ENCODE measurements at places on chromosomes 16 and 17.

GRCh38 chr17:34357398-34357797, 1.1 kb downstream of the CCL13 start:
- no peak for DNase-seq

DNA sequence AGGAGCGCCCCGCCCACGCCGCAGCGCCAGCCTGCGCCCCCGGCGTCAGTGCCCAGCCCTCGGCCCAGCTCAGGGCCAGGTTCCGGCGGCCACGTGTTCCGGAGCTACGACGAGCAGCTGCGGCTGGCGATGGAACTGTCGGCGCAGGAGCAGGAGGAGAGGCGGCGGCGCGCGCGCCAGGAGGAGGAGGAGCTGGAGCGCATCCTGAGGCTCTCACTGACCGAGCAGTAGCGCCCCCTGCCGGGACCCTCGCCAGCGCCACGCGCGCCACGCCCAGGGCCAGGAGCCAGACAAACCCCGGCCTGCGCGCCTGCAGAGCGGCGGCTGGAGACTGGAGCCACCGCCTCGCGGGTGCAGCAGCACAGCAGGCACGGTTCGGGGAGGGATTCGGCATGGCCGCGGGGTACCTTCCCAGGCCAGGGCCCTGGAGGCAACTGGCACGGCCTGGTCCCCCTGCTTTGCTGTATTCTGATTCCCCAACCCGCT, 9.3 kb downstream of the CORO6 start:
- no peak for DNase-seq

DNA sequence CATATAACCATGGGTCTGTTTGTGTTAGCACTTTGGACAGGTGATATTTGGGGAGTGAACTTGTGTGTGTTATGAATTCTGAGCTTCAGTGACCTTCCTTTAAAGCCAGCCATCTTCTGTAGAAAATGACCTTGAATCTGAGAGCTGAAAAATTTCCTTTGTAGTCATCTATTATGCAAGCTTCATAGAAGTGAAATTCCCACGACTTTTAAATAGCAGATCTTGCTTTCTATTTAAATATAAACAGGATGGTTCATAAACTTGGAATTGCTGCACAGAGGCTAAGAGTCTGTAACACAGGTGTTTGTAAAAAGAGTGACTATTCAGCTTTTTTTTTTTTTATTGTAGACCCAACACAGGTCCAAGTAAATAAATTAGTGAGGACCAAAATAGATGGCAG, 85.5 kb downstream of the MARCHF10 start:
- DNase-seq, result no peak

- no peak for DNase-seq
Measured at GRCh38 chr17:44960691-44961090, 7.4 kb downstream of the C1QL1 start.

- DNase-seq, result no peak
Measured at GRCh38 chr17:70261170-70261569, 91.8 kb downstream of the KCNJ2 start.

- no peak for DNase-seq
Measured at GRCh38 chr16:12182212-12182611, 205.7 kb downstream of the SNX29 start.

DNA sequence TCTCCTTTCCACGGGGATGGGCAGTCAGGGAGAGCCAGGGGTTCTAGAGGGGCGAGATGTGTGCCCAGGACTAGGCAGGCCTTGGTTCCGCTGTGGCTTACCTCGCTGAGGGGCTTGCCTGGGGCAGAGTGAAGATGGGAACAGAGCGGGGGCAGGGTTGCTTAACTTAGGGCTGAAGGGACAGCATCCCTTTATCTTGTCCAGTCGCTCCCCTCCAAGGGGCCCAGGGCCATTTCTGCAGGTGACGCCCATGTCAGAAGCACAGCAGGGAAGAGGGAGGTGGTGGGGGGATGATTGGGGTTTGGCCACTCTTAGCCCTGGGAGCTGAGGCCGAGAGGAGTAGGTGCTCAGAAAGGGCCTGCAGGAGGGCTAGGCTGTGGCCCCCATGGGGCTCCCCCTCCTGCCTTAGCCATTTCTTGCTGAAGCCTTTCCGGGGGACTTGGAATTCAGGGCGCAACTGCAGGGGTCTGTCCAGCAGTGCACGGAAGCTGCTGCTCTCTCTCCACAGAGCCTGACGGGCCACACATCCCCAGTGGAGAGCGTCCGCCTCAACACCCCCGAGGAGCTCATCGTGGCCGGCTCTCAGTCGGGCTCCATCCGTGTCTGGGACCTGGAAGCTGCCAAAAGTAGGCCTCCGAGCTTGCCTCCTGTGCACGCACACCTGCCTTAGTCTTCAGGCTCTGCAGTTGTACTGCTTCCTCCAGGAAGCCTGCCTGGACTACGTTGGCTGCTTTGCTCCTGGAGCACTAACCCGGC, 8.5 kb downstream of the KATNB1 start:
- no peak for DNase-seq

GRCh38 chr17:75979705-75980187, 706 bp downstream of the TEN1 start:
- no peak for DNase-seq

DNA sequence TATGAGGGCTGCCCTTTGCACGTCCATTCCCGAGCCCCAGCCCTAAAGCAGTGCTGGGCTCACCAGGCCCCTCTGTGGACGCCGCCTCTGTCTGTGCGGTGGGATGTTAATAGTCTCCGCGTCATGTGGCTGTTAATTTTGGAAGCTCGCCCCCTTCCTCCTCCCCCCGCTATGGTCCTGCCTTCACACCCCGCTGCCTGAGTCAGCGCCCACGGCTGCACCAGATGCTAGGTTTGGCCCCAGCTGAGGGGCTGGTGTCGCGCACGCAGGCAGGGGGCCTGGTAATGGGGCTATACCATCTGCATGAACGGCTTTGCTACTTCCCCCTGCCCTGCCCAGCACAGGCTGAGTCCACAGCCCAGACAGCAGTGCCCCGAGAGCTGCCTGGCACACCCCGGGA, 4.1 kb upstream of the SSTR5 start:
- DNase-seq, result no peak

- DNase-seq, result no peak
Measured at GRCh38 chr17:64532409-64532808, 25.6 kb downstream of the CEP95 start.

- DNase-seq, result no peak
Measured at GRCh38 chr17:47316311-47316710, 7.4 kb upstream of the EFCAB13 start.

DNA sequence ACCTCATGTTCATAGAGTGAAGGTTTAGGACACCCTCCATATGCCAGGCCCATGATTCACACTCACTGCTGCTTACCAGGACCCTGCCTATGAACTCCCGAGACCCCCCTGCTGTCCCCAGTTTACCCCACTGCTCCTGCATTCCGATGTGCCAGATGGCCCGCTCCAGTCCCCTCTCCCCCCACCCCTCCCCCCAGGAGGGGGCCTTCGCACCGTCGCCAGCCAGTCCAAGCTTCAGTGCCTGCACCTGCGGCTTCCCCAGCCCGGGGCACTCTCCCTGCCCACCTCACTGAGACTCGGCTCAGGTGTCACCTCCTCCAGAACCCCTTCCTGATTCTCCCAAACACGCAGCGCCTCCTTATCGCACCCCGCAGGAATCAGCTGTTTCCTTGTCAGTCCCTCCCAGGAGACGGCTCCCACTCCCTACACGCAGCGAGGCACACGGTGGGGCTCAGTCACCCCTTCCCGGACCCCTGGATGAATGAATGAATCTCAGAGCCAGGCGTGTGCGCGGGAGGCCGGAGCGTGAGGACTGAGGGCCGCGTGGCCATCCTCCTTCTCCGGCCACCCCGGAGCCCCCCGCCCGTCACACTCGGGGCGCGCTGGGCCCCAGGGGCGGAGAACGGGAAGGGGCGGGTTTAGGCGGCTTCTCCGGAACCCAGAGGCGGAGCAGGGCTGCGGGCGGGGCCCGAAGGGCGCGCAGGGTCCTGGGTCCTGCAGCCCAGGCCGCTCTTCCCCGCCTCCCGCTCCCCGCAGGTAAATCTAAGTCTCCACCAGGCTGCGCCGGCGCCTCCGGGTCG, 1.6 kb downstream of the MYO1C start:
- DNase-seq, result no peak

GRCh38 chr17:73952480-73953205, 250.8 kb upstream of the RPL38 start:
- no peak for DNase-seq

DNA sequence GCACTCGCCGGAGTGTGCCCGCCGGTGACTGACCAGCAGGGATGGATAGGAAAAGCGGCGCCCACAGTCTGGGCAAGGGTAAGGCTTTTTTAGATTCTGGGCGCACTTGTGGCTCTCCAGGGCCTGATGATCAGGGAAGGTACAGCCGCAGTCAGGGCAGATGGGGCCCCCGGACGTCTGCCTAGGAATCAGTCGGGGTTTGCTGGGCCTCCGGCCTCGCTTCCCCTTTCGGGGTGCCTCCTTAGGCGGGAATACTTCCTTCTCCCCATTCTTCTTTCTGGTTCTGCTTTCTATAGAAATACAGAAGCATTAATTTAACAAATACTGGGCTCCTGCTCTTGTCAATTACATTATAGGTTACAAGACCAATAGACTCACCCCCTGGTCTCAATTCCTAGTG, 5.0 kb downstream of the ZNF689 start:
- no peak for DNase-seq

DNA sequence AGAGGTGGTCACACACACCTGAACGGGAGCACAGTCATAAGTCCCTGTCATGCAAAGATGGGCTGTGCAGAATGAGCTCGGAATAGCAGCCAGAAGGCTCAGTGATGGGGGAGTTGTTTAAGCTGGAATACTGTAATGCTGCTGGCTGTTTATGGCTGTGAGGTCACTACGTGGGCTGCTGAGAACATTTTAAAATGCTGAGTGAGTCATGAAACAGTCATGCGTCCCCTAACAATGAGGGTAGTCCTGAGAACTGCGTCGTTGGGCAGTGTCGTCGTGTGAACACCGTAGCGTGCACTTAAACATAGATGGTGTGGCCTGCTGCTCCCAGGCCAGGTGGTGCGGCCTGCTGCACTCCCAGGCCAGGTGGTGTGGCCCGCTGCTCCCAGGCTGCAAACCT, 39.7 kb downstream of the TBCD start:
- no peak for DNase-seq

DNA sequence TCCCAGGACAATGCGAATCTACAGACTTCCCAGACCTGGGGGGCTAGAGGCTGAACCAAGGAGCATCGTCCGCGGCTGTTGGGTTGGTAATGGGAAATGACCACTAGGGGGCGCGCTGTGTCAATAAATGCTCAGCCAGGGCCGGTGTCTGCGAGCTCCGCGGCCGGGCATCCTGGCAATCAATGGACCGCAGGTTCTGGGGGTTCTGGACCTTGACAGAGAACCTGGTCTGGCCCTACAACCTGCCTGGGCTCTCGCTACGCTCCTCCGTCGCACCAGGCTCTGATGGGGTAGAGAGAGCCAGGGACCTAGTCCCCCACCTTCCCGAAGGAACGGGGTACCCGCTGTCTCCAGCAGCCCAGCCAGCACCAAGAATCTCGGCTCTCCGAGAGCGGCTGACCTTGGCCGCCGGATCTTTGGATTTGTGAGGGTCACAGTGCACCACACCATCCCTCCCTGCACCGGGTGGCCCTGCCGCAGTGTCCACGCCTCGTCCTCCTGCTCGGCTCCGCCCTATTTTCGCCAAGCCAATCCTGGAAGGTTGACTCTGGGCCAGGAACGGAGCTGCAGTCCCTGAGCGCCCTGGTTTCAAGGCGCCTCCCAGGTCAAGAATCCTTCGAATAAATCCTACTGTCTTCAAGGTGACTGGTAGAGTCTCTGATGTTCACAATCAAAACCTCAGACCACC, 20.4 kb upstream of the BEAN1 start:
- peak; percentile 67 for DNase-seq

DNA sequence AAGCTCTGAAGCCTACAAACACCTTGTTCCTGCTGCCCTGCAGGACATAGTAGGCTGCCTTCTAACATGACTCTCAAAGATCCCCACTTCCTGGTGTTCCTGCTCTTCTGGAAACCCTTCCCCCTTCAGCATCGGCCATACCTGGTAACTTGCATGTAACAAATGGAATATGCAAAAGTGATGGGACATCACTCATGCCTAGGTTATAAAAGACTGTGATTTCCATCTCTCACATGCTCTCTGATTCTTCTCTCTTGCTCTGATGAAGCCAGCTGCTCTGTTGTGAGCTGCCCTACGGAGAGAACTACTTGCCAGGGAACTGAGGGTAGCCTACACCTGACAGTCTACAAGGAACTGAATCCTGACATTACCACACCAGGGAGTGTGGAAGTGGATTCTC, 72.9 kb upstream of the IRX6 start:
- DNase-seq, result no peak

DNA sequence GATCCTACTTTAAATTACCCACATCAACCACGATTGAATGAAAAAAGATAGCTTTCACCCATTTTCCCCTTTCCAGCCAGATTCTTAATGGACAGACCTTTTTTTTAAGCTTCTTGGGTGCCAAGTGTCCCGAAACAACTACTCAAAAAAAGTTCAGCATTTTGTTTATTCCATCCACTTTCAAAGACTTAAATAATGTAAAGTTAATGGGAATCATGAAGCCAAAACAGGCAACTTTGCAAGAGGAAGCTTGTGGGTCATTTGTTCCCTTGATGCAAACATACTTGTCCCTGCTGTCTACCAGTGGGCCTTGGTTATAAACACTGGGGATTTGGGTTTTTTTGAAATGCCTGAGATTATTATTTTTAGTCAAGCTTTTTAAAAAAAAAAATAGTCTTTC, 414.0 kb upstream of the PSMD7 start:
- no peak for DNase-seq

- no peak for DNase-seq
Measured at GRCh38 chr17:40021451-40021971, 6.3 kb downstream of the CSF3 start.

DNA sequence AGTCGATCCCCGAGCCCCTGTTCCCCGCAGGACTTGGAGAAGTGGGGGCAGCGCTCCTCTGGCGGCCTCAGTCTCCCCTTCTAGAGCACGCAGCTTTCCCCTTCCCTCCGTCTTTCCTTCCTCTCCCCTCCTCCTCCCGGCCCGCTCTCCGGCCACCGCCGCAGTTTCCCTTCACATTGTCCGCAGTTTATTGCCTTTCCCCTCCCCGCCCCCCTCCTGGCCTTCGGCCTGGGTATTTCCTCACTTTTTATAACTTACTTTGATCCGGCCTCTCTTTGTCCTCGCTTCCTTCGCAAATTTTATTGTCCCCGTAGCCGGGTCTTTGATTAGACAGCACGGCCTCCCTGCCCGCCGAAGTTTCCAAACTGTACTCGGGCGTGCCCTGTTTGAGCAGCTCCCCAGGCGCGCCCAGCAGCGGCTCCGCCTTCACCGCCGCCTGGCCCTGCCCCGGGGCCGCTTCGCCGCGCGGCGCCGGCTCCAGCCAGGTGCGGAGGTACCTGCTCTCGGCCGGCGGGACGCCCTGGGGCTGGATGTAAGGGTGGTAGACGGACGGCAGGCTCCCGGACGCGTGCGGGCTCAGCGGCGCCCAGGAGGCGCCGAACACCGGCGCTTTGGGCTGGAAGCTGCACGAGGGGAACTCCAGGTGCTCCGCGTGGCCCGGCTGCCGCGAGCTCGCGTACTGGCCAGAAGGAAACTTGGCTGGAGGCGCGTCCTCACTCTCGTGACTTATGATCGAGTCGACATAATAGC, 488 bp downstream of the HOXB9 start:
- DNase-seq, result no peak

GRCh38 chr17:5837055-5837491, 233.1 kb upstream of the WSCD1 start:
- no peak for DNase-seq

DNA sequence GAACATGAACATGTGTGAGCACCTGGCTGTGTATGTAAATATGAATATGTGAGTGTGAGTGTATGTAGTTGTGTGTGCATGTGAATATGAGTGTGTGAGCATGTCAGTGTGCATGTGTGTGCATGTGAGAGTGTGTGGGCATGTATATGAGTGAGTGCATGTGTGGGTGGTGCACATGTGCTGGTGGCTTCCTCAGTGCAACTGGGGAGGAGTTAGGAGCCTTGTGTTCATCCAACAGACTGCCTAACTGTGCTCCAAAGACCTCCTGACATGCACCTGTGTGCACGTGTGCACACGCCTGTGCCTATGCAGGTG, 1.4 kb downstream of the TMEM235 start:
- DNase-seq, result no peak
